ENCODE measurements at places on chromosomes 5 and 9.

GRCh38 chr9:3507395-3508077 lies 18.3 kb downstream of the RFX3 start:
- no peak for DNase-seq

GRCh38 chr9:75890472-75891276 lies at the start of gene PCSK5:
Gene PCSK5 (plus strand): TSS chr9:75890673. CDS start chr9:75891182, 509 bp downstream.
- peak; percentile 9 for DNase-seq

DNA sequence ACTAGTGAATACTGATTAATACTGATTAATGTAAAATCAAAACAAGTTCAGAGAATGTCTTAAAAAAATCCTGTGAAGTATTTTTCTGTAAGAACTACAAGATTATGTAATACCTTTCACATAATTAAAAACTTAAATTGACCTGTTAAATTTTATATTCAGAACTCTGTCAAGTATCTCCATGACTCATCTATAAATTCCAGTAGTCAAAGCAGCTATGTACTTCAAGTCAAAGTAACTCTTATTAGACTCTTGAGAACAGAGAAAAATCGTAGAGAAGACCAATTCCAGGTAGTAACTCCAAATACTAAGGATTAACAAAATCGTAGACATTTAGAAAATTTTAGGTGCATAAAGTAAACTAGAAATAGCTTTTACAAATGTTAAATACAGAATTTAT lies 77.1 kb downstream of the HOMER1 start:
- no peak for DNase-seq

GRCh38 chr5:144162686-144163085 lies 7.8 kb downstream of the YIPF5 start:
- DNase-seq = no peak

DNA sequence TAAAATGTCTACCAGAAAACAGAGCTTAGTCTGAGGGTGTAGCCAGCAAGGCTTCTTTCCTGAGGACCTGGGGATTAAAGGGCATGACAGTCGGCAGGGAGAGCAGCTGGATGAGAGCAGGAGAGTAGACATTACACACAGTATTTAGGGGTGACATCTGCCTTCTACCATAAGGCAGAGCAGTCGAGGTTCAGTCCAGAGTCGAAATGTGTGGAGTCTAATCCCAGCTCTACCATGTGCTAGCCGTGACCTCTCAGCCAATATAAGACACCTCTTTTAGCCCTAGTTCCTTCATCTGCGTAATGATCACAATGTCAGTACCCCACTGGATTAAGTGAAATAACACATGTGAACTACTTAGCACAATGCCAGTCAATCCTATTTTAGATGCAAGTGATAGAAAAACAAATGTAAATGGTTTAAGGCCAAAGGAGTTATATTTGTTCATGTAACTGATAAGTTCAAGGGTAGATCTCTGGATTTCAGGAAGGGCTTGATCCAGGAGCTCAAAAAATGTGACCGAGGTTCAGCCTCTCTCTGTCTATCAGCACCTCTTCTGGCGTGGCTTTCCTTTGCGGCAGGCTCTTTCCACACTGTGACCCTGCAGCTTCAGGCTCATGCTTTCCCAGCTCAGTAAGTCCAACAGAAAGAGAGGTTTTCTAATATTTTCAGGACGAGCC lies 16.2 kb upstream of the CPLX2 start:
- no peak for DNase-seq

- no peak for DNase-seq
These were observed 359.2 kb downstream of the PRR16 start for GRCh38 chr5:120823328-120823727.

GRCh38 chr5:98755406-98755805 lies 18.1 kb upstream of the RGMB start:
- no peak for DNase-seq
